GM19239 (cell line): ENCODE measurements at places on chromosomes 16 and 17.

DNA sequence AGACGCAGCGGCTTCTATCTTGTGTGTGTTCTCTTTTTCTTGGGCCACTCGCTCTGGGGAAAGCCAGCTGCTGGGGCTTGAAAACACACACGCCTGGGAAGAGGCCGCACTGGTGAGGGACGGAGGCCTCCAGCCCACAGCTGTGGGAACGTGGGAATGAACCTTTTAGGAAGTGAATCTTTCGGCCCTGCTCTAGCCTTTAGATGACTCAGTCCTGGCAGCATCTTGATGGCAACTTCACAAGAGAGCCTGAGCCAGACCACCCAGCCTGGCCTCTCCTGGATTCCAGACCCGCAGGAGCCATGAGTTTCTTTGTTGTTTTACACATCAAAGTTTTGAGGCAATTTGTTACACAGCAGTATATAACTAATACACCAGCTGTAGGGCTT lies 2.2 kb upstream of the PDPK1 start:
- DNase-seq: no peak

- no peak for DNase-seq
Observed at GRCh38 chr17:10127819-10128425, 70.5 kb downstream of the GAS7 start.

- DNase-seq: no peak
Observed at GRCh38 chr16:51306116-51306515, 155.0 kb upstream of the SALL1 start.

DNA sequence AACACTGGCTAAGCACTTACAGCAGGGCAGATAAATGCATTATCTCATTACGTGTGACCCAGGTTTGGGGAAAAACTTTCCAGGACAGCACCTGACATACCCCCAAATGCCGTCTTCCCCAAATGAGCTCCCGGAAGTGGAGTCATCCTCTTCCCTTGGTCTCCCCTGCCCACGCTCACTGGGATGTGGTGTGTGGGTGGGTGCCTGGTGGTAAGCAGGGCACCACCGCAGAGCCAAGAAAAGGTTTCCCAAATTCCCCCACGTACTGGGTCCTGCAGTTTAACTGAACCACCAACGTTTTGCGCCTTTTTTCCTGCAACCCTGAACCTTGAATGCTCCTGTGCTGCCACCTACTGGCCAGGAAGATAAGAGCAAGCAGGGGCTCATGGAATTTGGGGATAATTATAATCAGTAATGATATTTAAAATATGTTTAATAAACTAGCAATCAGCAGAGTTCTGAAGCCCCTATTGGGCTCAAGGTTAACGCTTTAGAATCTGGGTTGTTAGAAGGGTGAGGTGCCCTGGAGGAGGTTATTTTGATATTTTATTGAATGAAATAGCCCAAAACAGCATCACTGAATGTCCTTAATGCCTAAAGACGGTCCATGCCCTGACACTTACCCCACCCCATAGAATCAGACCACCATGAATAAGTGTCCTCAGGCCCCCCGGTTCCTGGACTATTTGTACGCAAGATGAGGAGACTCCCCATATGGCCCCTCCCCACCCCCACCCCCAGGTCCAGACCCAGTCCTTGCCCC lies 8.0 kb downstream of the SPPL2C start:
- DNase-seq: peak; percentile 55

DNA sequence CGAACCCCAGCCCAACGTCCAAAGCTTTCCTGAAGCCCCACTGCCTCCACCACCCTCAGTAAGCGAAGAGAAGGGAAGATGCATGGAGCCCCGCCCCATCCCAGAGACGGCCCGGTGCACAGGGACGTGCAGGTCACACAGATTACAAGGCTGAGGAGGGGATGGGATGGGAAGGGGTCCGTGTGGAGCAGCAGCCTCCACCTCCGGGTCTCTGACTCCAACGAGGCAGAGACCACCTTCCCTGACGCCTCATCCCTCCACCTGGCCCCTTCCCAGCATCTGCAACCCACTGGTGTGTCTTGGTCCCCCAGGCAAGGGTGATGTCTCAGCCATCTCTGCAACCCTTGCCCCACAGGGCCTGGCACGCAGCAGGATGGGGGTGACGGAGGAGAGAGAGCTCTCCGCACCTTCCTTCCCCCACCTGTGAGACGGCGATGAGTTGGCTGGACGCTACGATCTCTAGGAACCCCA lies 58.5 kb downstream of the TBC1D16 start:
- DNase-seq: no peak

GRCh38 chr16:17224350-17224749 lies 246.4 kb downstream of the XYLT1 start:
- no peak for DNase-seq
